ENCODE measurements at places on chromosomes 16 and 17.
A peak's percentile ranks its signal among the peaks of the same experiment; 100 is the strongest.

GRCh38 chr17:44218344-44219107 lies 949 bp downstream of the UBTF start:
- DNase-seq: peak; percentile 90

DNA sequence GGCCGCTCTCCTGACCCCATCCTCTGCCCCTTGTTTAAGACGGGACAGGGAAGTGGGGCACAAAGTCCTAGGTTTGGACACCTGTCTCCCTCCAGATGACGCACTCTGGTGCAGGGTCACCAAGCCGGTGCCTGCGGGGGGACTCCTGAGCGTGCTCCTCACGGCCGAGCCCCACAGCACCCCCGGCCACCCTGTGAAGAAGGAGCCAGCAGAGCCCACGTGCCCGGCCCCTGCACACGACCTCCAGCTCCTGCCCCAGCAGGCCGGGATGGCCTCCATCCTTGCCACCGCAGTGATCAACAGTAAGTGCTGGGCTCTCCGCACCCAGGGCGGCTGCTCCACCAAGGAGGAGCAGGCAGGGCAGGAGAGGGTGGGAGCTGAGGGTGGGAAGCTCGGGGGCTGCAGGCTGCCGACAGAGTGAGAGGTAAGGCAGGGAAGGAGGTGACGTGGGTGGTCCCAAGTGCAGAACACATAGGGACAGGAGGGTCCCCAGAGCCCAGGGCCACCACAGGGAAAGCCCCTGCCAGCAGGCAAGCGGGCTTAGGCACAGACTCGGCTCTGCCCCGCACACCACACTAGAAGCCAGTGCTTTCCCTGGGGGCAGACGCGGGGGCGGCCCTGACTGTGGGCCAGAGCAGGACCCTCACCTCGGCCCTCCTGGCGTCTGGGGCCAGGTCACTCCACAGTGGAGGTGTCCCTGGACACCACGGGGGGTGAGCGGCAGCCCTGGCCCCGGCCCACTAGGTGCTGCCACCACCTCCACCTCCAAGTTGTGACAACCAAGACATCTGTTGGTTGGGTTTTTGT lies 42.1 kb upstream of the ZC3H18 start:
- no peak for DNase-seq

- DNase-seq: no peak
Measured at GRCh38 chr17:40124279-40125141, 2.7 kb downstream of the MSL1 start.

DNA sequence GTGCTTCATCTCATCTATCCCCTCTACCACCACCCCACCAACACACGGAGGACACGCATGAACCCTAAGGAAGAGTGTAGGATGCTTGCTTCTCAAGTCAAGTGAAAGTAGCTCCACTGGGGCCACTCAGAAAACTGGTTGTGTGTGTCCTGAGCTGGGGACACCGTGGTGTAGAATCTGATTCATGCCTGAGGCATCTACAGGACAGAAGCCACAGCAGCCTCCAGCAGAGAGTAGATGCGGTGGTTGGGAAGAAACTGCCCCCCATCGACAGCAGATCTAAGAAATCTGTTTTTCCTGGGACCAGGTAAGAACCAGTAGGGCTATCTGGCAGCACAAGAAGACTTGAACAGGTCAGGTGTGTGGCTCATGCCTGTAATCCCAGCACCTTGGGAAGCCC lies 51.9 kb upstream of the HLF start:
- DNase-seq: no peak

- DNase-seq: peak; percentile 34
Measured at GRCh38 chr16:86498671-86499439, 11.5 kb upstream of the FOXF1 start.

- peak; percentile 34 for DNase-seq
Measured at GRCh38 chr16:30335598-30336474, 19.3 kb downstream of the CD2BP2 start.

- DNase-seq: no peak
Measured at GRCh38 chr17:30570596-30571265, 93.5 kb downstream of the GOSR1 start.

GRCh38 chr16:85563515-85564276 lies 49.4 kb upstream of the GSE1 start:
- DNase-seq: no peak

- no peak for DNase-seq
Measured at GRCh38 chr16:1444730-1445517, 568 bp upstream of the CCDC154 start.

DNA sequence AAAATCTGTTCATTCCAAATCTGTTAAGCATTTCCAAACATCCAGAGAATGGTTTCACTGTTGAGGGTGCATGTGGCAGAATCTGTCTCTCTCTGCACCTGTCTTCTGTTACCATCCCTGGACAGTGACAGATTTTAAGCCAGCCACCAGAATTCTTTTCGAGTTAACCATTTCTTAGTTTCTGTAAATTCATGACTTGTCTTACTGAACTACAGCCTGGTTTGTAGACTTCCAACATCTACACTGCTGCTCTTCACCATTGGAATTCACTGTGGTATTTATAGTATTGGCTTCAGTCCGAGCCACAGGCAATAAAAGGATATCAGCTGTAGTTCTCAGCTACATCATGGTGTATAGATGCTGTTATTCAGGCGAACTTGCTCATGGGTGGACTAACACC lies 47.6 kb downstream of the GOSR1 start:
- DNase-seq: no peak

- no peak for DNase-seq
Measured at GRCh38 chr16:53817812-53818550, 114.0 kb downstream of the FTO start.

- DNase-seq: no peak
Measured at GRCh38 chr16:50902457-50902856, 160.6 kb downstream of the CYLD start.

DNA sequence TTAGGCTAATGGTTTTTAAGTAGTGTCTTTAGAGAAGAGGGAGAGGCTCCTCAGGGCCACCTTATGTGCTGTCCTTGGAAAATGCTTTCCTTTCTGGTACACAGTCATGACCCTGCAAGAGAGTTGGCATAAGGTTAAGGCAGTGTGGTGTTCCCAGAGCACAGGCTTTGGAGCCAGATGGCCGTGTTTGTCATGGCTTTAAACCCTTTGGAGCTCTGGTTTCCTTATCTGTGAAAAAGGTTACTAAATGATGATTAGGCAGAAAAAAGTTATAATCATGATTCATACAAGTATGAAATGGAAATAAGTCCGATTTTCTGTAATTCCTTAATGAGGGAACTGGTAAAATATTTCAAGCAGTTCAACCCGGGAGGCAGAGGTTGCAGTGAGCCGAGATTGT lies 13.2 kb downstream of the UTP4 start:
- no peak for DNase-seq

- no peak for DNase-seq
Measured at GRCh38 chr16:73176577-73177013, 128.7 kb upstream of the ZFHX3 start.

DNA sequence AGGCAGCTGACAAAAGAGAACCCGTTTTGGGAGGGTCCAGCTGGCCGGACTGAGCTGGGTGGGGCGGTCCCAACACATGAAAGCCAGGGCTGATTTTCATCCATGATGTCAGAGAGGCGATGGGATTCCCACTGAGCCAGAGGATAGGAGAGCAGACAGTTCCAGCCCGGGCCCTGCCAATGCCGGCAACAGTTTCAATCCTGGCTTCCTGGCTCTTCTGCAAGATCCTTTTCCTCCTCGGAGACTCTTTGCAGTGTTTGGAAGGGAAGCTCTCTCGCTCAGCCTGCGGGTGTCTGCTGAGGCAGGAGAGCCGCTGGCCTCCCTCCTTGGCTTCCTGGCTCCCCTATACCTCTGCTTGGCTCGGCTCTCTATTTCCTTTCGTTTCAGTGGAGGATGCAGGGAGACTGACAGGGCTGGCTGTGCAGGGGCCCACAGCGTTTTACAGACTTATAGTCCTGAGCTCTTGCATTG lies 145.5 kb upstream of the SOX9 start:
- no peak for DNase-seq

- DNase-seq: peak; percentile 24
Measured at GRCh38 chr16:24609740-24610415, 70.5 kb downstream of the RBBP6 start.

GRCh38 chr17:4623249-4623648 lies 18.2 kb downstream of the ALOX15 start:
- no peak for DNase-seq

DNA sequence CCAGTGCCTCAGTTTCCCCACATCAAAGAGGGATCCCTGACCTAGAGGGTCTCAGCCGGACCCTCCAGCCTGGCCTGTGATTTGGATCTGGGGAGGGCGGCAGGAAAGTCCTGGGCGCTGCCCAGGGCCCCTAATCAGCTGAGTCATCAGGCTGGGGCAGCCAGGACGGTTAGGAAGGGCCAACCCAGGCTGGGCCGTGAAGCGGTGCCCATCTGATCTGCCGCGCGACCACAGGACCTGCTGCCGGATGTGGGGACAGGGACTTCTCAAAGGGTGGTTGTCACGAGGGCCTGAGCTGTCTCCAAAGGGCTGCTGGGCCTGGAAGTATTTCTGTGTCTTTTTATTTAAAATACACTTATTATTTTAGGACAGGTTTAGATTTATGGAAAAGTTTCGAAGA lies 4.4 kb downstream of the TPSAB1 start:
- no peak for DNase-seq

GRCh38 chr16:78574571-78574970 lies 475.1 kb downstream of the WWOX start:
- no peak for DNase-seq

DNA sequence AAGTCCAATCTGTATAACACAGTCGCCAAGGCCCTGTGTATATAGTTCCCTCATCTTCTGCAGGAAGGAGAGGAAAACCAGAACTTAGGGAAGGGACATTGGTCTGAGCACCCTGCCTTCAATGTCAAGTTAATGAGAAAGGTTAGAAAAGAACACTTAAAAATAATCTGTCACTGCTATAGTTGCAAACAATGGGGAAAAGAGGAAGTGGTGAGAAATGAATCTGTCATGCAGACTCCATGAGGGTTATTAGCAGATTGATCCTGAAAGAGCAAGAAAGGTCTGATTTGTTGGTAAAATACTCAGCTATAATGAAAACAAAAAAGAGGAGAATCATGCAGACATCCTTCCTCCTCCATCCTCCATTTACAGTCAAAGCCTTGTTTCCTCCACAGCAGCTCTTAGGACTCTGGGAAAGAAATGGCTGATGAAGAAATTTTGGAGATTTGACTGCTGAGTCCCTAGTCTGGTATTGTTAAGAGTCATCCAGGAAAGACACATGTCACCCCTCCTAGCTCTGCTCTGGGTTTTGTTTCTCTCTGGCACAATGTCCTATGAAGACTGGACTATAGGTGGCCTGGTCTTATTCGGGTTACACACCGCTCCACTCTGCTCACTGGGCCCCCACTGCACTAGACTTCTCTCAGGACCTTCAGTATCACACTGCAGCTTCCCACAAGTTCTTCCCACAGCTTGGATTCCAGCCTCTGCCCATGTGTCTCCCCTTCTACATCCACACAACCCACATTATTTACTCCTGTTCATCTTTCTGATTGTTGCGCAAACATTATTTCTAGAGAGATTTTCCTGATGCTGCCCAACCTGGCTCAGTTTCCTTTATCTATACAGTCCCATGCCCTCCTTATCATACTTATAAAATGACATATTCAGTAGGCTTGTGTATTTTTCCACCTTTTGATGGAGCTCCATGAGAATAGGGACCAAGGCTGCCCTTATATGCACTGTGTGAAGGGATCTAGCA lies 56.5 kb upstream of the XYLT1 start:
- no peak for DNase-seq

DNA sequence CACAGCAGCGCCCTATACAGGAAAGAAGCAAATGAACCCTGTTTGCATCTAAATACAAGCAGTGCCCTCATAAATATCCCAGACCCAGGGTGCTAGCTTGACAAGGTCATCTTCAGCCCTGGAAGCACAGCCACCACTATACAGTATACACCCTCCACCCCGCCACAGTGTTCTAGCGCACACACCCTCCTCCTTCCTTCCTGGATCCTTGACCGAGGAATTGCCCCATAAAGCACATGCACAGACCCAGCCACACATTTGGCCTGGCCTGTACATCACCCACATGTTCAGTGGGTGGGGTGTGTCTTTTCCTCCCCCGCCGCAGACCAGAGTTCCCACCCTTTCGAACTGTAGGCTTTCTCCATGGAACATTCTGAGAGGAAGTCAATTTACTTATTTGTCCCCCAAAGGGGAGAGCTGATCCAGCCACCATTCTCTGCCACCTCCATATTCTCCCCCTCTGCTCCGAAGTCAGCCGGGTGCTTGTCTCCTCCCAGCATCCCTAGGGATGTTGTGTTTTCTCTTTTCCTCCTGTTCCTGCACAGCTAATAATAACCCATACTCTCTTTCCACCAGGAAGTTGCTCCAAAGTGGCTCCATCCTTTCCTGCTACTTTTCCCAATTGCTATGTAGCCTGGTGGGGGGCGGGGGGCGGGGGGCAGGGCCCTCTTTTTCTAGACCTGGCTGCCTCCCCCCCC lies 6.6 kb downstream of the ABI3 start:
- DNase-seq: no peak
